ENCODE measurements at places on chromosomes 5 and 9.

GRCh38 chr9:107919263-107919662 is 429.7 kb upstream of the KLF4 start:
- no peak for DNase-seq

DNA sequence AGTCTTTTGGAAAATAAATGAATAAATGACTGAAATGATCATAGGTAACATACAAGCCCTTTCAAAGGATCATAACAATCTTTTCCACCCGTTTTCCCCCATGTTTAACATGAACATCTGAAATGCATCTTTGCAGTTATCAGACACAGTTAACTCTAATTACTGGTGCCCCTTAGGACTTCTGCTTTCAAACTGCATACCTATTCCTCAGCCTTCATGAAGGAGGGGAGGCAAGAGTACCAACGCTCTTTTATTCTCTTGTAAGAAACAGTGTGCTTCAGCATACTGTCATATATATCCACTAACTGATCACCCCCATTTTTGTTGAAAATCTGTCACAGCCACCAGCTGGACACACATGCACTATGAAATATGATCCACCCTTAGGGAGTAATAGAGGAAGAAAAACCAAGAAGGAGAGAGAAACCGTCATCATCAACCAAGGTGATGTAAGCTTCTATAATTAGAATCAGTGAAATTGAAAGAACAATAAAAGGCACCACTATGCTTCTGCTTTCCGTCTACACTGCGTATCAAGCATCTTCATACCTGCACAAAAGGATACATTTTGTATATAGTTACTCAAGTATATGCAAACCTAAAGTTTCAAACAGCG is 98.7 kb downstream of the RAPGEF6 start:
- peak; percentile 72 for DNase-seq

GRCh38 chr9:72151104-72151503 is 1.9 kb downstream of the GDA start:
- DNase-seq = no peak

DNA sequence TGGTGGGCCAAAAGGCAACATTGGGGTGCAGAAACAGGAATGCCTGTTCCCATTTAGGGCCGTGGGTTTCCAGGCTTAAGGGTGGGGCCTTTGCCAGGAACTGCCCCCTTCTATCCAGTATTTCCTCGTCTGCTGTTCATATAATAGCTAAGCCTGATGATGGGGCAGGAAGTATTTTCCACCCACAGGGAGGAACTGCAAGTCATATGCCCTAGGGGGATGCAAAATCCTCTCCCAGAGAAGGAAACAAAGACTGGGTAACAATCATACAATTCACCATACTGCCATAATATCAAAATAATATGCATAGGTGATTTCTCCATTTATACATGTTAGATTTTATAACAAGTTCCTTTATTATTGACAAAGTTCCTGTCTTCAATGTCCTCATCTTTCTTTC is 20.5 kb upstream of the RPS23 start:
- DNase-seq = no peak

GRCh38 chr5:3905521-3905920 is 309.9 kb downstream of the IRX1 start:
- no peak for DNase-seq

GRCh38 chr5:138943599-138944173 is 68.6 kb upstream of the LRRTM2 start:
- no peak for DNase-seq

All from NB4 (cell line).